A375 (cell line): ENCODE measurements at places on chromosomes 5 and 9. TPM values are rescaled to one million over a fixed set of nuclear protein-coding genes. Genes with fewer than 3 reads are reported as not detected.

The FAM78A gene
- total RNA-seq = 6.7 and 6.9 TPM in 2 replicates

The PCDHGB2 gene
- 1.9 and 2.3 TPM in 2 replicates for total RNA-seq

The PRDM9 gene
- 0.29 and 0.41 TPM in 2 replicates for total RNA-seq

The FCN1 gene
- total RNA-seq = not detected in 2 replicates

The RNF180 gene
- total RNA-seq = 3.0 and 3.5 TPM in 2 replicates

The PTGDS gene
- 1.4 TPM in 1 of 2 replicates, not detected in the other for total RNA-seq

The FOXD1 gene
- total RNA-seq = 8.5 and 16.1 TPM in 2 replicates

The GLRA1 gene
- total RNA-seq = not detected in 2 replicates

The EGFLAM gene
- 5.3 and 5.5 TPM in 2 replicates for total RNA-seq

The CDO1 gene
- total RNA-seq = 0.98 and 3.0 TPM in 2 replicates

The IFNB1 gene
- not detected in 2 replicates for total RNA-seq

The PRUNE2 gene
- total RNA-seq = 0.16 and 0.38 TPM in 2 replicates

The UBE2QL1 gene
- 0.38 and 0.42 TPM in 2 replicates for total RNA-seq

The CENPH gene
- total RNA-seq = 79.0 and 80.6 TPM in 2 replicates

The APC gene
- 26.7 and 26.9 TPM in 2 replicates for total RNA-seq

The CKMT2 gene
- not detected in 2 replicates for total RNA-seq

The SPINK5 gene
- total RNA-seq = not detected in 2 replicates

The RPL7A gene
- 2,460 and 2,581 TPM in 2 replicates for total RNA-seq

The CDH6 gene
- total RNA-seq = 1.8 TPM in 2 replicates

The TMEM215 gene
- not detected in 2 replicates for total RNA-seq

The MACIR gene
- total RNA-seq = 15.4 and 17.1 TPM in 2 replicates
